ENCODE measurements at places on chromosomes 5 and 9.

GRCh38 chr9:14131356-14132088 is 182.4 kb downstream of the NFIB start:
- DNase-seq: no peak

DNA sequence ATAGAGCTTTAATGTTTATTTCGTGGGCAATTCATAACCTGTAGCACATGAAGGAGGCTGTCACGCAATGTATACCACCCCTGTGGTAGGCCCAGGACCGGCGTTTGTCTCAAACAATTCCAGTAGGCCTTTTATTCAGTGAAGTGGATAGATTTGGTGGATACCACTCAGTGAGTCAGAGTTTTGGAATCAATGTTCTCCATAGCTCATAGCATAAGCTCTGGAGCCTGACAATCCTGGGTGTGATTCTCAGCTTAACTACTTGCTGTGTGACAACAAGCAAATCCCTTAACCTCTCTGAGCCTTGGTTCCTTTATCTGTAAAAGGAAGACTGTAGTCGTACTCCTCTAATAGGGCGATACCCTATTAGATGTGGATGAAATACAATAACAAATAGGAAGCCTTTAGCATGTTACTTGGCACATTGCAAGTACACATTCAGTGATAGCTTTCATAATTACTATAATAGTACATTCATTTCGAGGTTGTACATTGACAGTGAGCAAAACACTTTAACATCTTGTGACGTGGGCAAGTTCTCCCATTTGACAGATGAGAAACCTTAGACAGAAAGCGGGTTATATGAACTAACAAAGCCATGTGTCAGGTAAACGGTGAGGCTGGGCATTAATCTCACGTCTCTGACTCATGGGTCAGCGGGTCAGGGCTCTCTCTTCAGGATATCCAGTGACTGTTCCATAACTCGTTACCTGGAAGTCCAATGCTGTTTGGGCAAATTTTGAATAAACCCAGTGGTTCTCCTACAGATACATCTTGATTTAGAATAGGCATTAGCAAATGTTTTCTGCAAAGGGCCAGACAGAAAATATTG is 130.8 kb downstream of the C9orf152 start:
- no peak for DNase-seq

DNA sequence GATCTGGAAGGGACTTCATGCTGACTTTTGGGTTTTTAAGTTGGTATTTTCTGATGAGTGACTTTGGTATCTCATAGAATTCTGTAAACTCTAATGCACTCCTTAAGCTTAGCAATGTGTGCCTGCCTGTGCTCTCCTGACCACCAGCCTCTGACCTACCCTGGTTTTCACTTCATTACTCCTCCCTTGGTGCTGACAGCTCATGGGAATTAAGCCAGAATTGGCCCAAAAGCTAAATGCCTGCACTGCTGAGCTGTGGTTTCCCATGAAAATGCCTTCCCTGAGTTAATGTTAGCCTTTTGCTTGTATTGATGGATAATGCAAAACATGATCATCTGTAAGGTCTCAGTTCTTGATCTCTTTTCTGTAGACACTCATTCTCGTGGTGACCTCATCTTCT is 308.0 kb downstream of the DOCK8 start:
- no peak for DNase-seq

DNA sequence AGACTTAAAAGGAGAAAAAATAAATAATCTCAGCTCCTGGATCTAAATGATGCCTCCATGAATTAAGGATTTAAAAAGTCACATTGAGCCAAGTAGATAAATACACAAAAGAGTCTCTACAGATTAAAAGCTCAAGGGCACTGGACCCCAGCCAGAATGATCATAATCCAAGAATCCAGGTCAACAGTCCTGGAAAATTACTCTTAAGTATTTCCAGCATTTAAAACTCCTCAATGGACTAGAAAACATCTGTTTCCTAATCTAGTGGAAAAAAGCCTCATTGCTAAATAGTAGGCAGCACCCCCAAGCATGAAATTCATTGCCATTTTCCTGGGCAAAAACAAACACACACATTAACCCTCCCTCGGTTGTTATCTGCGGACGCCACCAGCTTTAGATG is 96.8 kb downstream of the FRMD3 start:
- no peak for DNase-seq

DNA sequence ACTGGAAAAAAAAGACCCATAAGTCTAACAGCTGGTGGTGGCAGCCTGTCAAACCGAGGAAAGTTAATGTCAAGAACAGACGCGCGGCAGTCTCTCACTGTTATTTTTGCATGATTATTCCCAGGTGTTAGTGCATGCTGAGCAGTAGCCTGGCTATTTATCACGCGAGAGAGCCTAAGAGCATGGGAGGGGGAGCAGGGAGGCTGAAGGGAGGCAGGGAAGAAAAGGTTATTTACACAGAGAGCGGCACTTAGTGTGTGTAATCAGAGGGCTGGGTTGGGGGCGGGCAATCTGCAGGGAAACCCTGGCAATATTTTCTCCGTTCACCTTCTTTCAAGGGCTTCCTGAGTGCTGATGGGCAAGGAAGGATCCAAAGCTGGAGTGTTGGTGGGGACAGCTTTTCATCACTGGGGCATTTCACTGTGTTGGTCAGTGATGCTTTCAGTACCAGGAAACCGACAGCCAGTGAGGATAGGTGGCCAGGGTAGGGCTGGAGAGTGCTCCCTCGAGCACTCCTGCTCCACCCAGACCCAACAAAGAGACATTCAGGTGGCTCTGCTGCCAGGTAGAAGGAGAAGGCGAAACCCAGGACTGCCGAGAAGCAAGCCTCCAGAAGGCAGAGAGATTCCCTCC is 39.6 kb downstream of the ZNF608 start:
- no peak for DNase-seq

DNA sequence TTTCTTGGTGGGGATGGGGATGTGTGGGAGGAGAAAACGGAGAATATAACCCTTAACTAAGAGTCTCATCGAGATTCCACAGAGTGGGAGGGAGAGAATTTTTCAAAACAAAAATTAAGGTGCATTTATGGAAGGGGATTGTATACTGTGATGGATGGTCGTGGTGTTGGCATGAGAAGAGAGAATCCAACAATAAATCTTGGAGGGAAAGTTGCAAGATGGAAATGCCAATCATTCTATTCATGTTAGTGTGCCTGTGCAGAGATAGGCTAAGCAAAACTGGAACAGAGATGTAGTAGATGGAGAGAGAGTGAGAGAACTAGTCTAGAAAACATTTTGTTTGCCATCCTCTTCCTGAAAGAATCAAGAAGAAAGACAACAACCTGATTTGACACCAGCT is 613.1 kb downstream of the EBF1 start:
- DNase-seq: no peak

DNA sequence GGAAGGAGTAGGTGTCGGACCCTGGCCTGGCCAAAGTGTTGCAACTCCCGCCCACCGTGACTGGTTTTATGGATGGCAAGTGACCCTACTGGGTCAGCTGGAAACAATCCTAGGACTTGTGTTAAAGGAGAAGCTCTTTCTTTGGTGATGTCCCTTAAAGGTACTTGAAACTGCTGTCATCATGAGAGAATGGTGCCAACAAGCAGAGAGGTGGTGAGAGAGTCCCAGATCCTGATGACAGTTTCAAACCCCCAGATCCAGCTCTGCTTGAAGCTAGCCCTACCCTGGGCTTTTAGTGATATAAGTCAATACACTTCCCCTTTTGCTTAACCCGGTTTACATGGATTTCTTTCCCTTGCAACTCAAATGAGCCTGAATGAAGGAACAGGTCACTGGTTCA is 72.5 kb upstream of the UBTD2 start:
- no peak for DNase-seq

DNA sequence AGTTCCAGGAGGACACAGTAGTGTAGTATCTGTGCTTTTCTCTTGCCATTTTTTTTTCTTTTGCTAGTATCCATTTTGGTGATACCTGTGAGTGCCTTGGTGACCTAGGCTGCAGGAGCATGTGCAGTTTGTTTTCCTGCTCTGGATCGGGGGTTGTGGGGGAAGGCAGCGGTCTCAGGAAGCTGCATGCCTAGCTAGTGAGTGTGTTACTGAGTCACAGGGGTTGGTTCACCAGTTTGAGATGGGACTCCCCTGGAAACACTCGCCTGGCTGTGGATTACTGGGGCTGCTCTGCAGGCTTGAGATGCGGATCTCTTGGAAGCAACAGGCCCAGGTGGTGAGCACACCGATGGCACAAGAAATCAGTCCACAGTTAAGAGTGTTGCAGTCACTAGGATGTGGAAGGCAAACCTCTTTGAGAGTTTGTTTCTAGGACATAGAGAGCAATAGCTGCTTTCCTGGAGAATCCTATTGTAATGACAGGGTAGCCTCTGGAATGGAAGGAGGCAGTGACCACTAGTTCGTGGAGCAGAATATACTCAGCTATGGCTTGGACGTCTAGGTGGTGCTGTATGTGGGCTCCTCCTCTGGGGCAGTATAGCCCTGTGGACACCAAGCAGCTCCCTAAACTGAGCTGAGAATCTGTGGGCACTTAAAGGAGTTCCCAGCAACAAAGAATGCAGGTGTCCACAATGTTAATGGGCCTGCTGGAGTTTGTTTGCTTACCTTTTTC is 20.0 kb upstream of the SPATA31E1 start:
- DNase-seq: no peak

- no peak for DNase-seq
These were observed 673 bp downstream of the CDC25C start for GRCh38 chr5:138330813-138331448.

DNA sequence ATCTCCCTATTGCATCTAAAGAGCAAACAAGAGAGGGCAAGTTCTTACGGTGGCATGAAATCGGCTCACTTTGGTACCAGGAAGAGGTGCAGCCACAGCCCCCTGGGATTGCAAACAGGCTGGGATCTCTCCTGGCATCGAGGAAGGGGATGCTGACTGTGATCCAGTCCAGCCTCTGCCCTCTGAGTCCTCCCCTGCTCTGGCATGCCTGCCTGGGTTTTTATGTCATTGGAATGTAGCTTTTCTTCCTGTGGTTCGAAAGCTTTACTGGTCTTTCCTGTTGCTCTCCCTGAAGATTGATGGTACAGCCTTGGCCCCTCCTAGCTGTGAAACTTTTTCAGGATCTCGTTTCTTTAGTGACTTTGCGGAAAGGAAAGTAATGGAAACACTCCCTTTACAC is 6.6 kb downstream of the SLC46A2 start:
- no peak for DNase-seq

DNA sequence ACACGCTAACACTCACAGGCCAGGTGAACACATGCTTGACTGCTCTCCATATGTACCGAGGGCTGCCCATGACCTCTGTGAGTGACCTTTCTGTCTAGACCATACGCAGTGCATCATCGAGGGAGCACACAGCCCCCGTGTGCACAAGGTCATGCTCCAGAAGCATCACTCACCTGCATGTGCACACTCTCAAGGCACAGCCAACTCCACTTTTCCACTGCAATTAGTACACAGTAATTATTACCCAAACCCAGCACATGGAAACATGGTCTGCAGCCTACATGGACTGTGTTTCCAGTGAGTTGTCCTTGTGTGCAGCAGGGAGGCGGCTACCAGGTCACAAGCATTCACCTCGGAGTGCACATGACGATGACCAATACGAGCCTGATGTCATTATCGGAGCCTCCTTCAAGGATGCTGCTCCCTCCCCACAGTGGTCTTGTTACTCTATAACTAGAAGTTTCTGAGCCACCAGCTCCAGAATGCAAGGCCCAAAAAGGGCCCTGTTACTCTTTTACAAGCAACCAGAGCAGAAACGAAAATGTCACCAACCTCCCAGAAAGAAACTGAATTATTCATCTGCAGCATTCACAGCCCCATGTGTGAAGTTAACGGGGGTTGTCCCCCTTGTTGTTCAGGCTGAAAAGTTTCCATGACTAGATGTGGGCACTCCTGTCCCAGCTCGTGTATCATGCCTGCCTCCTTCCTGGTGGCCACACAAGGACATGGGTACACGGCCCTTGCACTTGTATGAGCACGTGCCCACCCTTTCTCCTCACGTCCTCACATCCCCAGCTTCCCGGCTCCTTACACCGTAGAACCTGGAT is 31.2 kb downstream of the SEMA4D start:
- DNase-seq: peak; percentile 69

DNA sequence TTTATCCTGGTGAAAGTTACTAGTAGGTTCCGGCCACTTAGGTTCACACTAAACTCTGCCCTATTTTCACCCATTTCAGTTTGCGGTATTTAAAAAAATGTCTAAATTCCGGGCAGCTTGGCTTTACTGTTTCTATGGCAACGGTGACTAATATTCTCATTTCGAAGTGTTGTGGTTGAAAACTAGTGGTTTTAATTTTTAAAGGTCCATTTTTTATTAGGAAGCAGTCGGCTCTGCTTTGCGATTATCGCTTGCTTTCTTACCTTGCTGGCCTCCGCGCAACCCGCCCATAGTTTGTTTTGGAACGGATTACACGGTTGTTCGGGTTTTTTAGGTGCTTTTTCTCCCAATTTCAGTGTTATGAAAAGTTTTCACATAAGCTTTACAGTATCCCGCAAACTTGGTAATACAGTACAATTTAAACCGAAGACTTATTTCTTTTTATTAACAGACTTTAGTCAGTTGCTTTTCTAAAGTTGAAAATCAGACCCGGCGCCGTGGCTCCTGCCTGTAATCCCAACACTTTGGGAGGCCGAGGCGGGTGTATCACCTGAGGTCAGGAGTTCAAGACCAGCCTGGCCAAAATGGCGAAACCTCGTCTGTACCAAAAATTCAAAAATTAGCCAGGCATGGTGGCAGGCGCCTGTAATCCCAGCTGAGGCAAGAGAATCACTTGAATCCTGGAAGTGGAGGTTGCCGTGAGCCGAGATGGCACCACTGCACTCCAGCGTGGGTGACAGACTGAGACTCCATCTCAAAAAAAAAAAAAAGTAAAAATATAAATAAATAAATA is 1.6 kb downstream of the KDM4C start:
- DNase-seq: peak; percentile 76

DNA sequence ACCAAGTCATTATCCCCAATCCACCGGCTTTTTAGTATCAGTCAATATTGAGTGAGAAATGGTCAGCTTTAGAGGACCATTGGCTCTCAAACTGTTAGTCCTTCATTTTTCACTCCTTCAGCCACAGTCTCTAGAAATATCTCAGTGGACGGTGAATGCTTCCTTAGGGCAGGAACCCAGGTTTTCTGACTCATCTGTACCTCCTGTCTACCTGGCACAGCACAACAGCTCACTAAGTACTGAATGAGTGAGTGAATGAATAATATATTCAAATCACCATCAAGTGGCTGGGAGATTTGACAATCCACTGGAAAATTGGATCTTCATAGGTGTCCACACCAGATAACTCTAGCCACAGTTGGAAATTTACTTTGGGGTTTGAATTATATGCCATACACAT is 609.5 kb upstream of the CLINT1 start:
- DNase-seq: no peak

DNA sequence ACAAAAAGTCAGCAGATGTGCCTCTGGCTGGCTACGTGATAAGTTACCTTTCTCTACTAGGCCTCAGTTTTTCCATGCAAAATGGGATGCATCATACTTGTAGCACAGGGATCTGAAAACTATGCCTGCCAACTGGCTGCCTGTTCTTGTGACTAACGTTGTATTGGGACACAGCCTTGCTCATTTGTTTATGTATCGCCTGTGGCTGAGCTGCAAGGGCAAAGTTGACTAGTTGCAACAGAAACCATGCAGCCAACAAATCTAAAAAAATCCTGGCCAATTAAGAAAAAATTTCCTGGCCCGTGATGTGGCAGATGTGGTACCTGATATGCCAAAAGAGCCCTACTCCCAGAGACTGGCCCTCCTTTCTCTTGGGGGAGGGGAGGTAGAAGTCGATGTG is 131.3 kb downstream of the SEC61B start:
- no peak for DNase-seq

GRCh38 chr5:88670461-88670860 is 212.5 kb downstream of the MEF2C start:
- no peak for DNase-seq

GRCh38 chr9:29044959-29045358 is 1471.7 kb upstream of the C9orf72 start:
- no peak for DNase-seq
